ENCODE measurements at places on chromosomes 3 and 15. TPM values are rescaled to one million over a fixed set of nuclear protein-coding genes. Genes with fewer than 3 reads are reported as not detected.

GADL1 gene
- not detected for total RNA-seq

PLA2G4E gene
- 1.1 TPM for total RNA-seq

CTXN2 gene
- total RNA-seq = not detected

DOCK3 gene
- total RNA-seq = 1.5 TPM

DNA sequence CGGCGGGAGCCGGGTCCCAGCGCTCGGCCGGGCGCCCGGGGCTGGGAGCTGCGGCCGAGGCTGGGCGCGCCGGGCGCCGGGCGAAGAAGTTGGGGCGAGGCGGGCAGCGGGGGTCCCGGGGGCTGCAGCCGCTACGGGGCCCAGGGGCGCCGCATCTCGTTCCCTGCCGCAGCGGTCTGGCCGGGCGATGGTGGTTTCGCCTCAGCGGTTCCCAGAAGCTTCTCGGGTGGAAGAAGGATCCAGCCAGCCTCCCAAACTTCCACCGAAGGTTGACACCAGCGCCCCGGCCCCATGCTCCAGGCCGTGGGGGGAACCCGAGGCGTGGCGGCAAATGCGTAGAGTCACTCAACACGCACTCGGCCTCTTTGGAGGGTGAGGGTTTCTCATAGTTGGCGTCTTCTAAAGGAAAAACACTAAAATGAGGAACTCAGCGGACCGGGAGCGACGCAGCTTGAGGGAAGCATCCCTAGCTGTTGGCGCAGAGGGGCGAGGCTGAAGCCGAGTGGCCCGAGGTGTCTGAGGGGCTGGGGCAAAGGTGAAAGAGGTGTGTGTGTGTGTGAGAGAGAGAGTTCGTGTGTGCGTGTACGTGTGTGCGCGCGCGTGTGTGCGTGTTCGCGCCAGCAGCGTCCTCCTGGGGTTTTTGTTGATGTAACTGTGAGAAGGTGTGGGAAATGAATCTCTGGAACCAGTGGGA, 940 bp downstream of the BOC start:
- peak overlapping the region; percentile 64 for H3K4me3 ChIP-seq
- peaks cover 5% of the 10 kb centered on the region for H3K4me1 ChIP-seq
- H3K27ac ChIP-seq = peak overlapping the region; percentile 56
- H3K27me3 ChIP-seq = peaks cover 18% of the 10 kb centered on the region
- DNase-seq = no peak
- H3K36me3 ChIP-seq = no peaks in the 10 kb centered on the region

DNA sequence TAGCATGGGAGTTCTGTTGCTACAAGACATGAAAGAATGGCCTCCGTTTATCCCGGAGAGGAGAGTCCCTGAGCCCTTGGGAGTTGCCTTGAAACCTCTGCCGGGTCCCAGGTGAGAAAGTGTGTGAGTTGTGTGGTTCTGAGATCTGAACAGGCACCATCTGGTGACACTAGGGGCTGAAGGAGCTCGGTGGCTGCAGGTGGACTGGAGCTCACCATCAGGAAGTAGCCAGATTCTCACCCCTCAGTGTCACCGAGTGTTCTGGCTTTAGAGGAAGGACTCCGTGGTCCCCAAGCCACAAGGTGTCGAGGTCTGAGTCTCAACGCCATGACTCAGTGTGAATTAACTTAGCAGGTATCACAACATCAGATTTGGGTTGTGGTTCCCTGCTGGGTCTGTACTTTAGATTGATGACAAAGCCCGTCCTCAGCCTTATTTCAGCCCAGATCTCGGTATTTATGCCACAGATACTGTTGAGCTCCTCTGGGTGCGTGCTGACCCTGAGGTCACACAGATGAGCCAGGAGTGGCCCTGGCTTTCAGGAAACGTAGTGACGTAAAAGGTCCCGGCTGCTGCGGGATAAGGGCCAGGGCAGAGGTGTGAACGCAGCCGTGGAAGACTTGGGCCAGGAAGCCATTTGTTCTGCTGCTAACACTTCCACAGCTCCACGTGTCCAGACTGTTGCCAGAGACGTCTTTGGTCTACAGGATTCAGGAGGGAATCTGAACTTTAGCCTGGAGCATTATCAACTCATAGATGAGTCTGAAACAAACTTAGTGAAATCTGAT, 54.4 kb downstream of the PGPEP1L start:
- no peak overlapping the region for H3K4me3 ChIP-seq
- peak overlapping the region; percentile 80 for H3K27ac ChIP-seq
- no peaks in the 10 kb centered on the region for H3K27me3 ChIP-seq
- DNase-seq = no peak
- H3K36me3 ChIP-seq = peaks cover 61% of the 10 kb centered on the region
- H3K4me1 ChIP-seq = peaks cover 26% of the 10 kb centered on the region

- H3K27me3 ChIP-seq = no peaks in the 10 kb centered on the region
- H3K4me1 ChIP-seq = no peaks in the 10 kb centered on the region
- no peaks in the 10 kb centered on the region for H3K36me3 ChIP-seq
- H3K4me3 ChIP-seq = no peak overlapping the region
- no peak for DNase-seq
- no peak overlapping the region for H3K27ac ChIP-seq
Measured at GRCh38 chr3:17423786-17424536, 318.5 kb downstream of the TBC1D5 start.

- no peaks in the 10 kb centered on the region for H3K36me3 ChIP-seq
- peak overlapping the region; percentile 61 for H3K4me3 ChIP-seq
- H3K27ac ChIP-seq = peak overlapping the region; percentile 79
- H3K27me3 ChIP-seq = no peaks in the 10 kb centered on the region
Measured at GRCh38 chr15:98866511-98866910, 141.1 kb downstream of the PGPEP1L start.

DNA sequence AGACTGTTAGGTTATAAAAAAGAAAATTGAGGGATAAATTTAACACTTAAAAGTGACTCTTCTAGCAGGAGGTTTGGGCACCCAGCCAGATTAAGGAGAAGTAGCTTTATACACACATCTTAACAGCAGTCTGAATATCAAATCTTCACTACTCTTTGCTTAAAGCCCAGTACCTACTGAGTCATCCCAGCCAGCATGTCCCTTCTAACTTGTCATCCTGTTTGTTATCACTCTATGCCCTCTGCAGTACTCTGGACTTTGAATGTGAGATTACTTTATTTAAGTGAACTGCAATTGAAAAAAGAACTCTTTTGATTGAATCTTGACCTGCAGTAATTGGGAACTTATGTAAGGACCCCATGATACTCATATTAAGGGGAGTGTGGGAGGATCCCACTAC, 77.6 kb downstream of the FHIT start:
- no peaks in the 10 kb centered on the region for H3K36me3 ChIP-seq
- H3K4me1 ChIP-seq = no peaks in the 10 kb centered on the region
- DNase-seq = no peak

DNA sequence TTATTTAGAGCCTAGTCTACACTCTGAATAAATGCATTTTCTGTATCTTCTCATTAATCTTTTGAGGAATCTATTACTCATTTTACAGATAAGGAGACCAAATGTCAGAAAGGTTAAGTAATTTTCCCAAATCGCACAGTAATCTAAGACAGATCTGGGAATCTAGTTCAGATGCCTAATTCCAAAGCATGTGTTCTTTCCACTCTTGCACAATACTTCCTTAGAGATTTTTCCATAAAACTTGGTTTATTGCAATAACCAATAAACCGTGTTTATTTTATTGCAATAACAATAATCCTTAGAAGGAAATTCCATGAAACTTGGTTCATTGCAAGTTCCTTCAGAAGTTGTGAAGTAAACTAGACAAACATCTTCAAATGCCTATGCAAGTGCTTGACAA, 17.4 kb upstream of the COL8A1 start:
- no peak overlapping the region for H3K4me3 ChIP-seq
- no peak overlapping the region for H3K27ac ChIP-seq
- DNase-seq = no peak
- no peaks in the 10 kb centered on the region for H3K4me1 ChIP-seq
- H3K27me3 ChIP-seq = no peaks in the 10 kb centered on the region

DNA sequence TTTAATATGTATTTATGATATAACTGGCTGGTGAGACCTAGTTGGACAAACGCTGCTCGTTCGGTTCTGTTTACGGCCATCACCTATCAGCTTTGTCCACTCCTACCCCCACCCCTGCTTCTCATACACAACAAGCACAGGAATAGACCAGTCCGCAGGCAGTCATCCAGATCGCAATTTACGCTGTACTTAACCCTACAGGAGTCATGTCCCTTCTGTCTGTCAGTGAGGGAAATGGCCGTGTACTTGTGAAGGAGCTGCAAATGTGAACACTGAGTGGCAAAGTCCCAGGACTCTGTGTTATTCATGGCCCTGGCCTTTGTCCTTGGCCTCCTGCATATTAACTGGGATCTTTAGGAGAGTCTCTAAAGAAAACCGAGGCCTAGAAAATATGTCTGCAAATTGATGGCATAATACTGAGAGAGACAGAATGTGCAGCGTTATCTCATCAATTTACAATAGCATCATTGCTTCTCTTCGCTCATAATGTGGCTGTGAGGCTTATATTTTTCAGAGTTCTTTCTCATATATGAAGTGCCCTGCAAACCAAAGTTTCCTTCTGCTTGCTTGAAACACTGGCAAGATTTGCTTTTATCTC, 7.2 kb upstream of the ABHD10 start:
- H3K27me3 ChIP-seq = no peaks in the 10 kb centered on the region
- H3K36me3 ChIP-seq = peaks cover 17% of the 10 kb centered on the region
- no peak overlapping the region for H3K4me3 ChIP-seq

GRCh38 chr3:141877911-141878310, 1.5 kb downstream of the ATP1B3 start:
- H3K4me1 ChIP-seq = peaks cover 33% of the 10 kb centered on the region
- H3K27ac ChIP-seq = peak overlapping the region; percentile 99
- DNase-seq = no peak
- H3K4me3 ChIP-seq = peak overlapping the region; percentile 83
- no peaks in the 10 kb centered on the region for H3K36me3 ChIP-seq
- H3K27me3 ChIP-seq = no peaks in the 10 kb centered on the region

DNA sequence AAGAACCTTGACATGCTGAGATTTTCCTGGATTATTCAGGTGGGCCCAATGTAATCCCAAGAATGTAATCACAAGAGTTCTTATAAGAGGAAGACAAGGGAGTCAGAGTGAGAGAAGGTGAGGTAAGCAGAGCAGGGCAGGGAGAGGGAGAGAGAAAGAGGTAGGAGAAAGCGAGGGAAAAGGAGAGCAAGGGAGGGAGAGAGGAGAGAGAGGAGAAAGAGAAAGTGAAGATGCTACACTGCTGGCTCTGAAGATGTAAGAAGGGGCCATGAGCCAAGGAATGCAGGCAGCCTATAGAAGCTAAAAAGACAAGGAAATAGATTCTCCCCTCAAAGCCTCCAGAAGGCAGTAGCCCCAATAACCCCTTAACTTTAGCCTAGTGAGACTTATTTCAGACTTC, 28.7 kb upstream of the FAM98B start:
- no peak overlapping the region for H3K4me3 ChIP-seq
- DNase-seq = no peak
- no peaks in the 10 kb centered on the region for H3K27me3 ChIP-seq
- no peak overlapping the region for H3K27ac ChIP-seq
- no peaks in the 10 kb centered on the region for H3K36me3 ChIP-seq

GRCh38 chr15:41599061-41599460, 40.0 kb downstream of the TYRO3 start:
- H3K36me3 ChIP-seq = no peaks in the 10 kb centered on the region
- no peak overlapping the region for H3K4me3 ChIP-seq
- DNase-seq = no peak
- H3K4me1 ChIP-seq = peaks cover 6% of the 10 kb centered on the region
- H3K27me3 ChIP-seq = no peaks in the 10 kb centered on the region

DNA sequence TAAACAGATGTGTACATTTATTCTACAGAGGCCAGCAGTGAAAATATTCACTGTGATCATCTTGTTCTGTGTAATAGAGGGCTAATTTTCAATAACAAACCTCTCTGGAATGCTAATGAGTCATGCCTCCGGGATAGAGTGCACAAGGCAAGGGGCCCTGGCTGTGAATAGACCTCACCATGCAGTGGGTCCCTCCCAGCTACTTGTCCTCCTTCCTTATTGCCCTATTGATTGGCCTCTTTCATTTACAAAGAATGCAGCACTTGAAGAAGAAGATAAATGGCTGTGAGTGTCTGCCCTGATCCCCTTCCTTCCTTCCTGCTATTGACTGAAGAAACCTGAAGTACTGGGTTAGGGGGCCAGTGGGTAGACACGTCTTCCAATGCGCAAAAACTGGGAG, 436.3 kb downstream of the WDR72 start:
- H3K27me3 ChIP-seq = no peaks in the 10 kb centered on the region
- H3K4me3 ChIP-seq = no peak overlapping the region
- no peak overlapping the region for H3K27ac ChIP-seq
- H3K36me3 ChIP-seq = no peaks in the 10 kb centered on the region
- no peaks in the 10 kb centered on the region for H3K4me1 ChIP-seq

DNA sequence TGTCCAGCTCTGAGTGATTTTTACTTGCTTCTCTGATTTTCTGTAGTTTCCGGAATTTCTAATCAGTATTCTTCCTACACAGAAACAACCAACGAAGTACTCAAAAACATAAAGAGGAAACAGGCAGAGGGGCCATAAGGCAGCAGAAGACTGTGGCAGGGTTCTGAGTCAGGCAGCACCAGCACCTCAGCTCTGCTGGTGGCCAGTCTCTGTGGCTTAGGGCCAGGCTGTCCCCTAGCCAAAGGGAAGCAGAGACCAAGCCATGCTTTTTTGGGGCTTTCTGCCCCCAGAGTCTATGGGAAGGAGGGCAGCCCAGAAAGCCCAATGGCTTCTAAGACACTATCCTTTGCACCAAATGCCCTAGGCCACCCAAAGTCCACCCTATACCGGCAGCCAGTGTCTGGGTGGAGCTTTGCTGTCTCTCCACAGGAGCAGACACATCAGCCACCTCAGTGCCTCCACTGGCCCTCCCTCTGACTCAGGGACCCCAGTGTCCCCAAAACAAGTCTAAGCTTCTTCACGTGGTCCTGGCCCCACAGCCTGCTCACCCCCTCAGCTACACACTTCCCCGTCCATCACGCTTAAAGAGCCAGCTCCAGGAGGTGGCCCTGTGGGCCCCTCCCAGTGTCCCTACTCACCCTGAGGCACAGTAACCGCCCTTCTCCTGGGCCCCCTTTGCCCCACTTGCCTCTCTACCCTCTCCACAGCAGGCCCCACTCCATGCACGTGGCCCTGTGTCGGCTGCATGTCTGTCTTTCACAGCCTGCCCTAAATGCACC, 46.2 kb downstream of the CCDC12 start:
- H3K36me3 ChIP-seq = peaks cover 13% of the 10 kb centered on the region
- peak; percentile 73 for DNase-seq
- no peaks in the 10 kb centered on the region for H3K27me3 ChIP-seq
- peak overlapping the region; percentile 85 for H3K27ac ChIP-seq
- peak overlapping the region; percentile 2 for H3K4me3 ChIP-seq
- peaks cover 98% of the 10 kb centered on the region for H3K4me1 ChIP-seq

DNA sequence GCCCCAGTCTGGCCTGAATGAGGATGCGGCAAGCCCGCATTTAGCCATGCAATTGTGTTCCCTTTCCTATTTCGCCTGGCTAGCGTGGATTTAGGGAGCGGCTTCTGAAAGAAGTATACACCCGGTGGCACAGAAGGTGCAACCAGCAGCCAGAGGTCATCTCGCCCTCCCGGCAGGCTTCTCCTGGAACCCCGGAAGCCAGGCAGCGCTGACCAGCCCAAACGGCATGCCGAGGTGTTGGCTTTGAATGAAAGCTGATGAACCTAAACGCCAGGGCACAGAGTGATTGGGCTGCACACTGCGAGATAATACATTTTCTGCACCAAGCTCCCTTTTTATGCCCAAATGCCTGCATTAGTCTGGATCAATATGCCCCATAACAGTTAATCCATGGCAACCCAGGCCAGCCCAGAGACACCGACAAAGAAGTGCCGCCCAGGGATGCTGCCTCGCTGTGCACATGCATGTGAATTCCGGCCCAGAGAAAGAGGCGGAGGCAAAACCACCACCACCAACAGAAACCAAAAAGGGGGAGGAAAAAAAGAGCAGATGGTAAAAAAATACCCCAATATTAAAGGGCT, 1.4 kb downstream of the SRGAP3 start:
- no peaks in the 10 kb centered on the region for H3K36me3 ChIP-seq
- H3K4me3 ChIP-seq = peak overlapping the region; percentile 57
- no peaks in the 10 kb centered on the region for H3K27me3 ChIP-seq
- H3K27ac ChIP-seq = no peak overlapping the region
- DNase-seq = no peak
